ENCODE measurements at places on chromosomes 4 and X. TPM values are rescaled to one million over a fixed set of nuclear protein-coding genes. Genes with fewer than 3 reads are reported as not detected.

The NXF2B gene
- polyA plus RNA-seq = 1.8 TPM

The TMEM31 gene
- polyA plus RNA-seq = 1.8 TPM

The MAPK10 gene
- polyA plus RNA-seq = 89.8 TPM

The CCKAR gene
- polyA plus RNA-seq = 0.10 TPM

The TLR8 gene
- polyA plus RNA-seq = 0.15 TPM

The MAGEC1 gene
- not detected for polyA plus RNA-seq

- no peak for DNase-seq
Observed at GRCh38 chr4:139890816-139891215, 225.2 kb downstream of the MGST2 start.

DNA sequence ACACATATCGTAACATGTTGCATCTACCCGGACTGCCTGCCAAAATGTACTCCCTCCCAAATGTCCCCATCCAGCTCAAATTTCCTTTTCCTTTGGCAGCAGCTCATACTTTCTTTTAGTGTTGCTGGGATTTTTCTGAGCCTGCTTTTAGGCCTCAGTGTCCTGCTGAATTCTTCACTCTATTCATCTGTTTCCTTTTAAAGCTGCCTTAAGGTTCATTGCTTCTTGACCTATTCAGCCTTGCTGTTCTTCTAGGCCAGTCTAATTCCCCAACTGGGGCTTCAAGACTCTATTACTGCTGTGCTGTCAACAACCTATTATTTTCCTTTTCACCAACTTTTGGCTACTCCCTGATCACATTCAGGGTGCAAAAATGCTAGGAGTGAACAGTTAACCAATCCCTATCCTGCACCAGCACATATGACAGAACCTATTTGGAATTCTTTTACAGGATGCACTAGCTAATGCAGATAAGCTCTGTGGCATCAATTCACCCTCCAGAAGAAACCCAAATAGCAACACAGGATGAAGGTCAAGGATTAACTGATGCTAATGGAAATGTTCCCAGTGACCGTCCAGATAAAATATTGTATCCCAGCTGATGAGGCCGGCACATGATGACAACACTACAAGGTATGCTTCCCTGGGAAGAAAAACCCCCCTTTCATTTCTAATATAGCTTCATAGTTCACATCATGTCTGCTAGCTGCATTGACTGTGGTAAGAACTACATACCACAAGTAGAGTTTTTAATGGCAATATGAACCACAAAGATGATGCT is 114.7 kb upstream of the TTC29 start:
- no peak for DNase-seq

DNA sequence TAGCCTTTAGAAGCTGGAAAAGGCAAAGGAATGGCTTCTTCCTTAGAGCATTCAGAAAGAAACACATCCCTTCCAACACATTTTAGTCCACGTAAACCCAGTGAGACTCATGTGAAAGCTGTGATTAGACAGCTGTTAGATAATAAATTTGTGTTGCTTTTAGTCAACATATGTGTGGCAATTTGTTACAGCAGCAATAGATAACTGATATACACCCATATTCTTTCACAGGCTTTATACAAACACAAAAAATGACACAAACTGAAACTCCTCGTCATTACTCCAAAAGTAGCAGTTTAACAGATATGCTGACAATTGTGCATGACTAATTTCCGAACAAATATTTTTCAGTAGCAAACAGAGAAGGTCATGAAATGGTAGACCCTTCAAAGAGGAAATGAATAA is 65.3 kb downstream of the ANTXR2 start:
- DNase-seq = no peak

DNA sequence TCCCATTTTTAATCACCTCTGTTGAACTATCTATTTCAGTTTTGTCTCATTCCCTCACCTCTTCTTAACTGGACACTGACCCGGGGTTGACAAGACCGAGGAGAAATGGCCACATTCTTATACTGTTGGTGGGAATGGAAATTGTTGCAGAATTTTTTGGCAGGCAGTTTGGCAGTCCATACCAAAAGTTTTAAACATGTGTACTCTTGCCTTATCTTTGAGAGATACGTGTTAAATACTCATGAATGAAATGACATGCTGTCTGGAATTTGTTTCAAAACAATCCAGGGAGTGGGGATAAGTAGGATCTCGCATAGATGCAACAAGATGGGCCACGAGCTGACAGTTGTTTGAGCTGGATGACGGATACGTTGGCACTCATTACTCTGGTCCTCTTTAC is 12.1 kb downstream of the FGFBP1 start:
- no peak for DNase-seq

DNA sequence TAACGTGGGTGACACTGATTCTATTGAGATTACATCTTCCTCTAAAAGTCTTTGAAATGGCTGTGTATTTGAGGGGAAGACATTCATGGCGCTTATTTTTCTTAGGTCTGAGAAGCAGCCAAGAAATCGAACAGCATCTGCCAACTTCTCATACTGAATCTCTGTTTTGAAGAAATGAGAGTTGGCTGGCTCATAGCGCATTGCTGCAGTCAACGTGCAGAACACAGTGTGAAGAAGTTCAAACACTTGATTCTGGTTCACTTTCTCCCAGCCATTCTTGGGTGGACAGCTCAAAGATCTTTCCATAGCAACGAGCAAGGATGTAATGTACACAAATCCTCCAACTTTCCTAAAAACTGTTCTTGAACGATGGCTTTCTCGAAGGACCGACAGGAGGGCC is 156.5 kb downstream of the WDFY3 start:
- DNase-seq = no peak

GRCh38 chr4:189060104-189060503 is 880.6 kb upstream of the FRG1 start:
- DNase-seq = no peak

DNA sequence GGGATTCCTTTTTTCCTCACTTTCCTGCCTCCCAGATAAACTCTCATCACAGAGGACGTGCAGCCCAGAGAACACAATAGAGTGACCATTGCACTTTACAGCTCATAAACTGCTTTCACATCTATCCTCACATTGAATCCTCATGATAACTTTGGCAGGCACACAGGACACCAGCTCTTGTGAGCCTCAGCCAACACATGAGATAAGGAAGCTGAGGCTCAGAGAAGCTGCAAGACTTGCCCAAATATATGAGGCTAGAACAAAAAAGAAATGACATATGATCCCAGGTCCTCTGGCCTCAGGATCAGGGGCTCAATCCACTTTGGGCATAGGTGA is 85.0 kb upstream of the CPEB2 start:
- DNase-seq = no peak

DNA sequence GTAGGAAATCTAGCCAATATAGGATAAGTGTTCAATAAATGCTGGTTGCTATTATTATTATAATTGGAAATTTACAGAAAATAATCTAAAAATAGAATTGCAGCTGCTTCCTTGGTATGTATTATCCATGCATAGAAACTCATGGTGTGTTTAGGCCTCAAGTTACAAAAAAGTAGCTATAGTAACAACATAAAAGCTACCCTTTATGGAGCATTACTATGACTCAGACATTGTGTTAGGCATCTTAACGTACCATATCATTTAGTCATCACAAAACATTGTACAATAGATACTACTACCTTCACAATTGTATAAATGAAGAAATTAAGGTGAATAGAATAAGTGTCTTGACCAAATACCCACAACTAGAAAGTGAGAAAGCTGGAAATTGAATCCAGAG is 126.9 kb upstream of the NRK start:
- DNase-seq = no peak

DNA sequence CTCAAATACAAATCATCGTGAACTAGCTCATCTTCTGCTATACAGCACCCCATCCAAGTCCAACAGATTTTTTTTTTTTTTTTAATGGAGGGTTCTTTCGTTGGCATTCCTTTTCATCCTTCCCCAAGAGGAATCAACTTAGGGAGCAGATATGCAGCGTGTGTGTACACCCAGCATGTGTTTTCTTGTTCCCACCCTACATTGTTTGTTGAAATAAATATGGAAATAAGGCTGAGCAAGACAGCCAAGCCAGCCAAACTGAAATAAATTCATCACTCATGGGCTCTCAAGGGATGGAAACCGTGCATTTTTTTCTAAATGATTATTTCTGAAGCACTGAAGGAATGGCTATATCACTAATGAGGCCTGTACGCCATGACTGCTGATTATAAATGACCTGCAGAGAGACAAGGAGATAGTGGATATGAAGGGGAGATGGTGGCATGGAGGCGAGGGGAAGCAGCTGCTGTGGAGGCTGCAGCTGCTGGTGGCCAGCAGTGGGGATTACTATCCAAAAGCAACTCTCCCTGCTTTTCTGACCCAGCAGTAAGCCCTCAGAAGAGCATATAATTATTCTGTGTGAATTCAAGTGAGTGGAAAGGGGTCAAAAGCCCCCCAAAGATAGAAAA is 173.9 kb downstream of the MGST2 start:
- no peak for DNase-seq

DNA sequence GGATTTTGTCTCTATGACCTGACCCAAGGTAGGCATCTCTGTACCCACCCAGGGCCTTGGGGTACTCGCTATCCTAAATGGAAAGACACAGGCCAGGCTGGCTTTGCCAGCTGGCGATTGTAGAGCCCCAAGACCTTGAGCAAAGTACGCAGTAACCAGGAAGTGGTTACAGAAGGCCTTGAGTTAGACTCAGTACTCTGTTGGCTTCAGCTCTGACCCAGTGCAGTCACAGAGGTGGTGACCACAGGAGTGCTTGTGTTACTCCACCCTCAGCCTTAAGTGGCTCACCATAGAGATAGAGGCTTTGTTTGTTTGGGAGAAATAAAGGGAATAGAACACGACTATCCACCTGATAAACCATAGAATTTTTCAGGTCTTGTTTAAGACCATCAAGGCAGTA is 880.5 kb upstream of the POU3F4 start:
- no peak for DNase-seq

DNA sequence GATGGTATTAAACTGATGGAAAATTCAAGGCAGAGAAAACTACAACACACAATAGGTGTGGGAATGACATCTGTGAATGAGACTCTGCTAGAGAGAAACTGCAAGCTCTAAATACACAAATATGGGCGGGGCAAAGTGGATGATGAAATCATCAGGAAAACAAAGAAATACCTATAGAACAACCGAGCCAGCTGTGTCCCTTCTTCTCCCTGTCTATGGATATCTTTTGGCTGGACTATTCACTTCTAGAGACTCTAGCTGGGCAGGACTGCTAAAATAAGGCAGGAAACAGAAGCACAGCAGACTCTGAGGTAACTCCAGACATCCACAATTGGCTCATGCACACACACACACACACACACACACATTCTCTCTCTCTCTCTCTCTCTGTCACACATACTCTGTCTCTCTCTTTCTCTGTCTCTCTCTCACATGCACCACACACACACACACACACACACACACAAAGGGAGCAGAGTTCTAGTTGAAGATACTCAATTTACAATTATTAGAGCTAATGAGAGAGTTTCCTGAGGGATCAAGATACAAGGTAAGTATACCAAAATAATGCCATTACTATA is 27.2 kb upstream of the EDNRA start:
- DNase-seq = no peak

GRCh38 chr4:1813915-1814314 is 20.8 kb downstream of the FGFR3 start:
- no peak for DNase-seq
